ENCODE measurements at places on chromosomes 2 and 18.

- DNase-seq, result no peak
Measured at GRCh38 chr2:218988164-218988563, 3.2 kb upstream of the FEV start.

DNA sequence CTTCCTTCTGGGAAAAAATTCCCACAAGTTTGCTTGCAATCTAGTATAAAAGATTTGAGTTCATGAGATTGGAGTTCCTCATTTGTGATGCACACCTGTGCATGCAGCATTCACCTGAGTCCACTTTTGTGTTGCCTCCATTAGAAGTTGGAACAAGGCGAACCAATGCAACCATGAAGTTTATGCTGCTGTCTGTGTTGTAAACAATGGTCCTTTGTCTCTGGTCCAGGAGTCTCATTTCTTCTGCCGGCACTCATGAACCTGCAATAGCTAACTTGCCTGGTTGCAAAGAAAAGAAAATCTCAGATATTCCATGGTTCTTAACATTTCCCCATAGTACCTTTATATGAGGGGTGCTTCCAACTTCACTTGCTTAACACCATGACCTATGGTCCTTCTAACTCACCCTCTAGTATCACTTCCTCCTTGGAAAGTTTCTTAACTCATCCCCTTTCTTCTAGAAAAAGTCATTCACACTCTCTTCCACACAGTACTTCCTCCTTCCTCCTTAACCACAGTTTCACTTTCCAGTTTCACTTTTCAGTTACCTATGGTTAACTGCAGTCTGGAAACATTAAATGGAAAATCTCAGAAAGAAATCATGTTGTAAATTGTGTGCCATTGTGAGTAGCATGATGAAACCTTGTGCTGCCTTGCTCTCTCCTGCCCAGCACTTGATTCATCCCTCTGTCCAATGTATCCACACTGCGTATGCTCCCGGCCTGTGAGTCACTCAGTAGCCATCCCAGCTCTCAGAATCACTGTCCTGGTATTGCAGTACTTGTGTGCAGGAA, 128.8 kb upstream of the TRIB2 start:
- peak; percentile 77 for DNase-seq

GRCh38 chr2:117621326-117621725, 193.2 kb upstream of the DDX18 start:
- no peak for DNase-seq

DNA sequence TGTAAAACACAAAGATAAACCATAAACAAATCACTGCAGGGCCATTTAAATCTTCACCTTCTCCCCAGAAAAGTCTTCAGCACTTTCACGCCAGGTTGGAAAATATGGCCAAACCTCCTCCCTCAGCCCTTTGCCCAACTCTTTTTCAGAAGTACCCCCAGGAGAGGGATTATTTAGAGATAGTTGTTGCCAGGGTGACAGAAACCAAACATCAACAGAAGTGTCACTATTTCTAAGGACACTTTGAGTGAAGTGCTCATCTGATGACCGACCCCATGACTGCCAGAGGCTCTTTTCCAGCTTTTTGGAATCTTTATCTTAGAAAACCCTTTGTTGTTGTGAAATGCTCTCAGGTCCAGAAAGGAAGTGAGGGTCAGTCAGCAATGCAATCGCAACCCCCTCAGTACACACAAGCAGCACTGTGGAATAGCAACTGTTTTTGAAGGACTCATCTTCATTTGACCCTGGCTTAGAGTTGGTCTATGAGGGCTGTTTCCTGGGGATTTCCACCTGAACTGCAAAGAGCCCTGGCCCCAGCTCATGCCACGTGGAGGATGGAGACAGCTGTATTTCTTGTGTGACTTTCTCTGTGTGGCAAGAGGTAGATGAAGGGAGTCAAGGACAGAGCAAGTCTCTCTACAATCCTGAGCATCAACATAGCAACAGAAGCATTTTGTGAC, 114.0 kb upstream of the STON1 start:
- DNase-seq, result no peak

DNA sequence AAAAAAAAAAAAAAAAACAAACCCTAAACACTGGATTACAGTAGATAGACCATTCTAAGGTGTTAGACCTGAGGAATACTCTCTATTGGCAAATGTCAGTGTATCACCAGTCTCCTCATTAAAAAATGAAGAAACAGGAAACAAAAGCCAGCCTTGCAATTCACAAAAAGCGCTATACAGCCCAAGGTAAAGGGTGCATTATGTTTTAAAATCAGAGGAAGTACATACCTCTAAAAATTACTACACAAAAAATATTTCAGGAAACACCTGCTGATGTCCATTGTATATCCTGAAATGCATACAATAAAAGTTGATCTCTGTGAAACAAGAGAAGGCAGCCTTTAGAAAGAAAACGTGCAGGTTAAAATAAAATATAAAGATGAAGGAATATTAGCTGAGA, 54.9 kb upstream of the TSPYL6 start:
- no peak for DNase-seq

GRCh38 chr2:100197631-100198153, 55.3 kb upstream of the AFF3 start:
- peak; percentile 39 for DNase-seq
